Renal pelvis (tissue), 12 donors: ENCODE measurements at places on chromosomes 2 and 18.

GRCh38 chr2:213320604-213321003, 36.3 kb downstream of the SPAG16 start:
- DNase-seq, result no peak

GRCh38 chr2:202158796-202159195, 79.6 kb downstream of the SUMO1 start:
- no peak for DNase-seq

GRCh38 chr2:28343184-28343942, 49.3 kb upstream of the FOSL2 start:
- no peak for DNase-seq

- DNase-seq, result no peak
Observed at GRCh38 chr18:32899819-32900218, 127.0 kb upstream of the KLHL14 start.

DNA sequence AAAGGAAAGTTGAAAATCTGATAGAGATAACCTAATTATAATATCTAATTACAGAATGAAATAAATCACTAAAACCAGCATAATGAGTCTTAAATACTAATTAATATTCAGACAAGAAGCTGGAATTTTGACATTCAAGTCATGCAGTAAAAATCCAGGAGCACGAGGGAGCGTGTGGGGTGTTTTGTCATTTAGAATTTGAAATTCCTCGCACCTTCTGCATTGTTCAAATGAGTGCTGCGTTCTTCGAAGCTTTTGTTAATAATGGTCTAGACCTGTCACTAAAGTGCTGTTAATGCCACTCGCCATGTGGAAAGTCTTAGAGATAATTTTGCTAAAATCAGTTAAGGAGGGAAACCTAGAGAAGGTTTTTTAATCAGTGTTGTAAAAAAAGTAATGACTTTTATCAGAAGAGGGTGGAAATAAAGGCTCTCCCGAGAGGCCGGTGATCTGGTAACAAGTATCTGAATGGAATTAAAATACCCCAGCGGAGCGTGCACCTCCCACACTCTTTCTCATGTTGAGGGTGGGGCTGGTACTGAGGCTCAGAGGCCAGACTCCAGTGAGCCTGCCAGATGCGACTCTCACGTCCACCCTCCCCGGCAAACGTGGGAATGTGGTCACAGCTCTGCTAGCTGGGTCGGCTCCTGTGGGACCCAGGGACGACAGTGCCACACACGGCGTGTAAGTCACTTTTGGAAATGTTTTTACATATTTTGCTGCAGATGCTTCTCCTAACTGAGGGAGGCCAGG, 69.4 kb upstream of the MYT1L start:
- no peak for DNase-seq

DNA sequence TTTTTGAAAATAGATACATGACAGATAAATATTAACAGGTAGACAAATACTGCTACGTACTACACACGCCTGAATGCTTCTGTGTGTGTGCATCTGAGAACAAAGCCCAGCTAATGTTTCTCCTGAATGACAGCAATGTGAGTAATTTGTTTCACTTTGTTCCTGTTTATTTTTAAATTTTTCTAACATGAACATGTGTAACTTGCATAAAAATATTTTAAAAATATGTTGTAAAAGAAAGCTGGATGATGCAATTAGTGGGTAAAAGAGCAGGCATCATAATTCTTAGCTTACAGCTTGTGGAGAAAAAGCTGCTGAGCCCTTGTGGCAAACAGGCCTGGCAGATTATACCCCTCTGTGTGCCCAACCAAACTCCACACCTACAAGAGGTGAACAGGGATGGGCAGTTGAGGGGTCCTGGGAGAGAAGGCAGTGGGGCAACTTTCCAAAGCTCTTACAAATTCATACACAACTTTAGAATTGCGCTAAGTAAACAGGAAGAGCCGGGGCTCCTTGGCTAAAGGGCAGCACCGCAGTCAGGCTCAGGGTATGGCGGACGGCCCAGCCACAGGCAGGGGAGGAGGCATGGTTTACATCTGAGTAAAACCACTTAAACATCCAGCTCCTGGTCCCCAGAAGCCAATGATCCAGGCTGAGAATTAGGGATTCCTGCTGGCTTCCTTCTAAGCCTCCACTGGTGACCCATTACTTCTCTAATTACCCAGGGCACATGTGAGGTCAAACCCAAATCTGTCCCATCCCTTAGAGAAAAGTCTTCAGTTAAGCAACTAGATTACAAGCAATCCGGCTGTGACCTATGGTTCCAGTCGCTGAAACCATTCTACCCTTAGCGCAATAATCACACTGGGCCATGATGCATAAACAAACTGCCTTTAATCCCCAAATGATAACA, 14.0 kb downstream of the PXDN start:
- DNase-seq, result no peak

DNA sequence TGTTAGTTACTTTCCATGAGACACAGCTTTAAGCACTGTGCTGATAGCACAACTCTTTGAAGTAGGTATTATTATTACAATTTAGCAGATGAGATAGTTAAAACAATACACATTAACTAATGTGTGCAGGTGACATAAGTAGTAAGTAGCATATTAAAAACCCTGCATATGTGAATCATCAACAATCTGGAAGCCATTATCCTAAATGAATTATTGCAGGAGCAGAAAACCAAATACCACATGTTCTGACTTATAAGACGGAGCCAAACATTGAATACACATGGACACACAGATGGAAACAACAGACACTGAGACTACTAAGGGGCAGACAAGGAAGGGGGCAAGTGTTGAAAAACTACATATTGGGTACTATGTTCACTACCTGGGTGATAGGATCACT, 300.3 kb upstream of the GULP1 start:
- no peak for DNase-seq

- no peak for DNase-seq
Observed at GRCh38 chr18:49141491-49141890, 190.7 kb upstream of the SMAD7 start.

DNA sequence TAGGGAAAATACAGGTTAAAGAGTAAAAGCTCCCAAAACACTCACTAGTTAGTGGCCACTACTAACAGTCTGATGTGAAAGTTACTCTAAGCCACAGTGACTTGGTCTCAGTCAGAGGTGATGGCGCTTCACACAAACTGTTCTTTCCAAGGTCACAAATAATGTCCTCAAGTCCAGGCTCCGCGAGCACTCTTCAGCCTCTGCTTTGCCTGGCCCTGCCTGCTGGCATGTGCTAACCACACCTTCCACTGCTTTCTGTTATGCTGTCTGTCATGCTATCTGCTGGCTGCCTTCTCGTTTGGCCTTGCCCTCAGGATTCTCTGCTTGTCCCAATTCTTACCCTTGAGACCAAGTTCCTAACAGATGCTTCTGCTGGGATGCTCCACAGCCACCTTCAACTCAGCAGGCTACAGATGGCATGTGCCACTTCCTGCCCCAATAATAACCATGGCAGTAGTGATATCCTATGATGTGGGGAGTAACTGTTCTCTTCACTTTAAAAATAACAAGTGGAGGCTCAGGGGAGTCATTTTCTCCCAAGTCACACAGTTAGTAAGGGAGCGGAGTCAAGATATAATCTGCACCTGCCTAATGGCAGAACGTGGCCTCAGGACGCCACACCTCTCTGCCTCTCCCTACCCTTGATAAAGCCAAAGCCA, 75.7 kb downstream of the ZAP70 start:
- DNase-seq, result no peak

GRCh38 chr2:224904381-224904780, 137.9 kb downstream of the DOCK10 start:
- DNase-seq, result no peak

GRCh38 chr18:77560341-77560992, 310.8 kb downstream of the GALR1 start:
- no peak for DNase-seq

- DNase-seq, result peak; percentile 28
Observed at GRCh38 chr2:149420053-149420963, 89.9 kb downstream of the LYPD6 start.

- DNase-seq, result no peak
Observed at GRCh38 chr2:96528006-96528699, 8.4 kb upstream of the ARID5A start.

GRCh38 chr2:152037743-152038435, 61.0 kb downstream of the CACNB4 start:
- no peak for DNase-seq

DNA sequence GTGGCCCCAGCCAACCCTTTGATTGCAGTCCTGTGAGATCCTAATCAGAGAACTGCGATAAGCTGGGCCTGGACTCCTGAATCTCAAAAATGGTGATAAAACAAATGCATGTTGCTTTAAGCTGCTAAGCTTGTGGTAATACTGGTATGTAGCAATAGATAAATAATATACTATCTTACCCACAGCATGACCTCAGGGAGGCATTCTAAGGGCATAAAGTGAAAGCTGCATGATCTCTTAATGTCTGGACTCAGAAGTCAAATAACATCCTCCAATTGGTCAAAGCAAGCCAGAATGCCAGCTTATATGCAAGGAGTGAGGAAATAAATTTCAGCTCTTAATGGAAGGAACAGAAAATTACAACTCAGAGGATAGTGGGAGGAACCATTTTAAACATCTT, 246.1 kb downstream of the FSIP2 start:
- no peak for DNase-seq

- no peak for DNase-seq
Observed at GRCh38 chr18:43671431-43671830, 394.1 kb upstream of the SYT4 start.

GRCh38 chr2:100011272-100011731, 131.1 kb downstream of the AFF3 start:
- no peak for DNase-seq

GRCh38 chr2:222837643-222838056, 23.2 kb upstream of the ACSL3 start:
- no peak for DNase-seq

DNA sequence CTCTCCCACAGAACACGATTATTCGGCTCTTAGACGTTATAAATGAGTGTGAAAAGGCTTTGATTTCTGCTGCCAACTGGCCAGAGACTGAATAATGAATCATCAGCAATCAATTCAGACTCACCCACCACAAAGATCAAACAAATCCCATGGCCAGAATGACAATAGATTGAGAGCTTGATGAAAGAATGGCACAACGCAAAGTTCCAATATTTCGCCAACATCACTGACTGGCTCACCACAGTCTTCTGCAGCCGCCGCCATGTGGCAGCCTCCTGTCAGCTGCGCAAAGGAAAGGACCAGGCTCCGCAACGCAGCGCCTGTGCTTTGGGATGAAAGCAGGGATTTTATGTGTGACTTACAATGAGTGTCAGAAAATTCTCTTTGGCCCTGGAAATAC, 104.4 kb upstream of the SOX11 start:
- no peak for DNase-seq

DNA sequence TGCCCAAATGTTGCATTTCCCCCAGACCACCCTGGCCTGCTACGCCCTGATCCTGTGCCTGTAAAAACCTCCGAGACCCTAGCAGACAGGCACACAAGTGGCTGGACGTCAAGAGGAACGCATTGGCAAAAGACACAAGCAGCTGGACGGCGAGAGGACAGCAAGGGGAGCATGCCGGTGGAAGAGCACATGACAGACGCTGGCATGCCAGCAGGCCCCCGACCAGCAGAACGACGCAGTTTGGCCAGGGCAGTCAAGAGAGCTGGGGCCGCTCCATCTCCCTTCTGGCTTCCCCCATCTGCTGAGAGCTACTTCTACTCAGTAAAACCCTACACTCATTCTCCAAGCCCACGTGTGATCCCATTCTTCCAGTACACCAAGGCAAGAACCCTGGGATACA, 42.1 kb downstream of the SAP130 start:
- no peak for DNase-seq

DNA sequence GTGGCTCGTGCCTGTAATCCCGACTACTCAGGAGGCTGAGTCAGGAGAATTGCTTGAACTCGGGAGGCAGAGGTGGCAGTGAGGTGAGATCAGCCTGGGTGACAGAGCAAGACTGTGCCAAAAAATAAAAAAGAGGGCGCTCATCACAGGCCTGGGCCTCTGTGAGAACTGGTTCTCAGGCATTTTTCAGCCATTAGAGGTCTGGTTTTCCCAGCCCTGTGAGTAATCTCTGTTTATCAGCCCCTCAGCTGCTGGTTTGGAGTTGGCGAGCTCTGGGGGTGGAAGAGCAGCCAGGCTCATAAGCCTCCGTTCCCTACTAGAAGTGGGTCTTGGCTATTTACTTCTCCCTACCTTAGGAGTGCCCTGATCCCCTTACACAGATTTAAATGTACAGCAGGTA, 53.1 kb downstream of the CHRNA1 start:
- DNase-seq, result no peak

DNA sequence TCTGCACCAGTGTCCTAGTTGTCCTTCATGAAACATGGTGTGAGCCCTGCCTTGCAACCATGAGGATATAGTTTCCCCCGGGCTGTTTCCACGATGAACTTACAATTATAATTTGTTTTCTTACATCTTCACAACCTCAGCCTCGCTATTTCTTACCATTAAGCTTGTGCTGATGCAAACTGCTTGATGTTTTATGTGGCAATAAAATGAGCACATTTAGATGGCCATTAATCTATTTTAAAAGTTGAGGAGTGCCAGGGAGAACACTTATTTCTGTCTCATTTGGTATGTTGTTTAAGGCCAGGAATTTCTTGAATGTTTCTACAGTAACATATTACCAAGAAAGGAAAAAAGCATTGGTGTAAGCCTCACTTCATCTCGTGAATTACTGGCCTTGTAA, 214.5 kb upstream of the SLC8A1 start:
- DNase-seq, result peak; percentile 85

DNA sequence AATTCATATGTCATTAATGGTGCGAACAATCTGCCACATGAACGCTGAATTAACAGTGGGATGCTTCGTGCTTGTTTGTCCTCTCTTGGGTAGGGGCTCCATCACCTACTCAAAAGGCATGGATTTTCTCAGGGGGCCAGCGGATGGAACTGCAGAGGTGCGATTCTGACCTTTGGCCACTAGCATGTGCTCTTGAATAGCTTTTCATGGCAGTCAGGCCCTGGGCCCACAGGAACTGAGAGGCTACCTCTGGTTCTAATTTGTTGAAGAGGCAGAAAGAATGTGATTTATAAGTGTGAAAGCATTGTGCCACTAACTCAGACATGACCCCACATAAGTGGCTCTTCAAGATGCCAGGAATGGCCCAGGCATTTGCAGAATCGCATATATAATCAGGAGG, 283.2 kb downstream of the INSIG2 start:
- DNase-seq, result peak; percentile 5

DNA sequence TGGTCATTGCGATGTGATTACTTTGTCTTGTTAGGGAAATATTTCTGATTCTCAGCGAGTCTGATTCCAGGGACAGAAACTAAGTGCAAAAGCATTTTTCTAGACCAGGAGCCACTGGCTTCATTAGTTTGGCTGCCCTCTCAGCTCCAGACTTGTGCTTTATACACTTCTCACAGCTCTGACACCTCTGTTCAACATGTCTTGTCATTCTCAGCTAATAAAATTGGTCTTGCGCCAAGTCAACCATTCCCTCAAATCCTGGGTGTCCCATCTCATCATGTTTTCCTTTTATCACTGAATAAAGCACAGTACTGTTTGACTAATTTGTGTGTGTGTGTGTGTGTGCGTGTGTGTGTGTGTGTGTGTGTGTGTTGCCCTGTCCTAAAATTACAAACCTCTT, 215.5 kb upstream of the EPHA4 start:
- no peak for DNase-seq

GRCh38 chr2:165793161-165793778, 777 bp downstream of the GALNT3 start:
- no peak for DNase-seq
